ENCODE measurements at places on chromosomes 12 and 14.

DNA sequence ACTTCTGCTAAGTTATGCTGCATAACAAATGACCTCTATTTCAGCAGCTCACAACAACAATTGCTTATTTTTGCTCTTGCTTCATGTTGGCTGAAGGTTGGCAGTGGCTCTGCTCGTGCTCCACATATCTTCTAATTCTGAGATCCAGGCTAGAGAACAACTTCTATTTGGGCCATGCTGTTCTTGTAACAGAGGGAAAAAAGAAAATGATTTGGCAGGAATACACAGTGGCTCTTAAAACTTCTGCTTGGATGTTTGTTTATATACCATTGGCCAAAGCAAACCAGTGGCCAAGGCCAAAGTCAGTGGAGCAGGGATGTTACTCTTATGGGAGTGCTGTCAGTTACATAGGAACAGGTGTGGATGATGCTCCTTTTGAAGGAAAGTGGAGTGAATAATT lies 32.1 kb downstream of the GPHN start:
- DNase-seq = no peak

DNA sequence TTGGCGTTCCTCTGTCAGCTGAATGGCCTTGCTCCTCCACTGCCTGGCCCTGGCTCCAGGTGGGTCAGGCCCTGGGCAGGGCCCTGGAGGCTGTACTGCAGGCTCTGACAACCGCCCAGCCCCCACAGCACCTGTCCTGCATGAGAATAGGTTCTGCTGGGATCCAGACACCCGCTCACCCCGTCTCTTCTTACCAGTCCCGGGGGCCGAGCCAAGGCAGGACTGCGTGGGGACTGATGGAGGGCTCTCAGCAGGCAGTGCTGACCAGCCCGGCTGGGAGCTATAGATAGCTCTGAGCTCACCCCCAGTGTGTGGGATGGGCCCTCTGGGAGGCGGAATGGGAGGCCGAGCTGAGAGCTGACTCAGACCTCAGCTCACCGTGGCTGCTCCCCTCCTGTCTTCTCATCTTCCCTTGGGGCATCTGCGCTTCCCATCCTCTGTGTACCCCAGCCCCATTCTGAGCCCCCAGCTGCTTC lies 39.6 kb downstream of the TEAD4 start:
- DNase-seq = no peak

- DNase-seq = no peak
Measured at GRCh38 chr12:32273712-32274111, 125.6 kb upstream of the FGD4 start.

- DNase-seq = no peak
Measured at GRCh38 chr14:91059576-91060350, 678 bp downstream of the RPS6KA5 start.

GRCh38 chr14:58832095-58832521 lies 194.3 kb downstream of the DACT1 start:
- DNase-seq = no peak

DNA sequence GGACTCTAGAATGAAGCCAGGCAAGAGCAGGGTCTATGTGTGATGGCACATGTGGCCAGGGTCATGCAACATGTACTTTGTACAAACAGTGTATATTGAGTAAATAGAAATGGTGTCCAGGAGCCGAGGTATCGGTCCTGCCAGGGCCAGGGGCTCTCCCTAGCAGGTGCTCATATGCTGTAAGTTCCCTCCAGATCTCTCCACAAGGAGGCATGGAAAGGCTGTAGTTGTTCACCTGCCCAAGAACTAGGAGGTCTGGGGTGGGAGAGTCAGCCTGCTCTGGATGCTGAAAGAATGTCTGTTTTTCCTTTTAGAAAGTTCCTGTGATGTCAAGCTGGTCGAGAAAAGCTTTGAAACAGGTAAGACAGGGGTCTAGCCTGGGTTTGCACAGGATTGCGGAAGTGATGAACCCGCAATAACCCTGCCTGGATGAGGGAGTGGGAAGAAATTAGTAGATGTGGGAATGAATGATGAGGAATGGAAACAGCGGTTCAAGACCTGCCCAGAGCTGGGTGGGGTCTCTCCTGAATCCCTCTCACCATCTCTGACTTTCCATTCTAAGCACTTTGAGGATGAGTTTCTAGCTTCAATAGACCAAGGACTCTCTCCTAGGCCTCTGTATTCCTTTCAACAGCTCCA lies 39.6 kb downstream of the DAD1 start:
- DNase-seq = no peak

DNA sequence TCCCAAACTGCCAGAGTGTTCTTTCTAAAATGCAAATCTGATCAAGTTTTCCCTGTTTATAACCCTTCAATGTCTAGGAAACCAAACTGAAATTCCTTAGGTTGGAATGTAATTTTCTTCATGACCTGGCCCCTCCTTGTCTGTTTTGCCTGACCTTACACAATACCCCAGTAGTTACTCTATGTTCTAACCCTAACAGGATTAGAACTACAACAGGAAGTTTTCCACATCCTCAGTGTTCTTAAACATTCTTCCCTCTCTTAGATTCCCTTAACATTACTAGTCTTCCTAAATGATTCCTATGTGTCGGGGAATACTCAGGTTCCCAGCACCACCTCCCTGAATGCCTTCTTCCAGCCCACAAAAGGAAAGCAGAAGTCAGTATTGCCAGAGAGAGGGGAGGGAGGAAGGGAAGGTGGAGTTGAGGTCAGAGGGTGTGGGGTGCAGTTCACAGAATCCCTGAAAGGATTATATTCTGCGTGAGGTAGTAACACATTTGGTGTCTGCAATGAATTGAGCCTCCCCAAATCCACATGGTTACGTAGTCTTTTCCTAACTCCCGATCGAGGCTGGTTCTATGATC lies 72.6 kb downstream of the BBS10 start:
- DNase-seq = no peak

DNA sequence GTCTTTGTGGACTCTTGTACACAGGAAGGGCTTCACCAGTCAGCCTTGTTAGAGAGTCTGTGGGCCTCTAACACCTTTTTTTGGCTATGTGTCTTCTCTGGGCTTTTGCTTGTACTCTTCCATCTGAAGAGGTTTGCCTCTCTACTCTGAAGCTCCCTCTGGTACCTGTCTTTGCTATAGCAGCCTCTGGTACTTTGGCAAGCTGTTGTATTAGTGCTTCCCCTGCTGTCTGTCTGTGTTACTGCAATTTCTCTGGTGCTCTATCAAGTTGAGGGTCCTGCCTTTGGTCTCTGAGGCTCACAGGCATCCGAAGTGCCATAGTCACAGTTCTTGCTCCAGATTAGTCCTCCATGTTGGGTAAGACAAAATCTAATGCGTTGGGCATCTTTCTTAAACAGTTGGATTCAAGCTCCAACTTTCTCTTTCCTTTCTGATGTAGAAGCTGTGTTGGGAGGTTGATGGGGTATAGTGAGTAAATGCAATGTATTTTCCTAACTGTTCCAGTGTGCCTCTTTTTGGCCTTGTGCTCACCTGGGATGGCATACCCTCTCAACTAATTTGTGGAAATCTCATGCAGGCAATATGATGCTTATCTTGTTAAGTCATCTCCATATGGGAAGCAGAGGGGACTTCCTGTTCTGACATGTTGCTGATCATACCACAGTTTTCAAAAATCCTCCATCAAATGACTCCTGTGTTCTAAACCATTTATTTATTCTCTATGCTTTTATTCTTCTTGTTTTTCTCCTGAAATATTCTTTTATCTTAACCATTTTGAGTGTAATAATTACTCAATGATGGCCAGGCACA lies 88.8 kb downstream of the ATF7IP start:
- peak; percentile 30 for DNase-seq

GRCh38 chr12:130700492-130701401 lies 15.4 kb downstream of the RIMBP2 start:
- no peak for DNase-seq

GRCh38 chr12:5864972-5865371 lies 80.1 kb downstream of the ANO2 start:
- no peak for DNase-seq

Data from keratinocyte (primary cell).